Activated T-cell treated with anti-CD3 and anti-CD28 coated beads, Interleukin-2, amount 50 U/mL, for 72 hours (primary cell): ENCODE measurements at places on chromosomes 5 and 9. TPM values are rescaled to one million over a fixed set of nuclear protein-coding genes. Genes with fewer than 3 reads are reported as not detected.

DNA sequence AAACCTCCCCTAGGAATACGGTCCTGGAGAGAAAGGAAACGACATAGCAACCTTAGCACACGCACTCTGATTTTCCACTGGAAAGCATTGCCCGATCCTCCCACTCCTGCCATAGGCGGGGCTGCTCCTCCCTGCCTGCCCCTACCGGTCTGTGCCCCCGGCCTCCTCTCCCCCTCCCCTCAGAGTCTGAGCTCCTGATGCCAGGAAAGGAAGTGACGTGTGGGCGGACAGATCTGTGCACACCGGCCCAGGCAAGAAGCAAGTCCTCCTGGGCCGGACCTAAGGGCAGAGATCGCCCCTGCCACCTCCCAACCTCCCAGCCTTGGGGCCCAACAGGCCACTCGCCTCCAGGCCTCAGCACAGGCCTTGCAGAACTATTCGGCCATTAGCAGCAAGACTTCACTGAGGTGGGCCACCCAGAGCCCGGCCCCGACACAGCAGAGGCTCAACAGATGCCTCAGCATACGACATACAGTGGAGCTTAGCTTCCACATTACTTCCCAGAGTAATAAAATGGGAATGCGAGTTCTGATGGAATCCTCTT, 7.2 kb downstream of the NINJ1 start:
- DNase-seq = no peak

DNA sequence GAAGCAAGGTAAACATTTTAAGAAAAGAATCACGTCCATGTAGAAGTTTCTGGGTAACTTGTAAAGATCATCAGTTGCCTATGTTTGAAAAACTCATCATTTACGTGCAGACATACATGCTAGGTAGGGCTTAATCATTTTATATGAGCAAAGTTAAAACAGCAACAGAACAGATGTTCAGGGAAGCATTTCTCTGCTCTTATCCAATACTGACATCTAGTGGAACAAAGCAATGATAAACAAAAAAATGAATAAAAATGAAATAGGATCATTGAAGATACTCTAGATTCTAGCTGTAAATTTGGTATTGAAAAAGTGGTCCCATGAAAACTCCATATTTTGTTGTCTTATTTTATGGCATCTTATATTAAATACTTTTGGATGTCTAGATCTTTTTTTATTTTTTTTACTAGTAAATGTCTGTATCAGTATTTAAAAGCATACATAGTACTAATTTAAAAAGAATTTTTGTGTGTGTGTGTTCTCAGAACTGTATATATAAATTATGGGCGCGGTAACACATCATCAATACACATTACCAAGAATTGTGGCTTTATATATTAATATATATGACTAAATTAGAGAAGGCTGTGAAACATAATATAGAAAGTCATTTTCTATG, 1050.2 kb downstream of the CDH12 start:
- DNase-seq = no peak

- DNase-seq = no peak
Measured at GRCh38 chr5:130282049-130282448, 377.8 kb downstream of the CHSY3 start.

GRCh38 chr5:100270023-100270771, 265.0 kb upstream of the FAM174A start:
- no peak for DNase-seq

GRCh38 chr9:135610290-135611141, 28.8 kb downstream of the GLT6D1 start:
- no peak for DNase-seq

- DNase-seq = no peak
Measured at GRCh38 chr9:93132287-93132927, 1.6 kb downstream of the NINJ1 start.

- DNase-seq = no peak
Measured at GRCh38 chr9:68416936-68417564, 60.6 kb downstream of the PGM5 start.

DNA sequence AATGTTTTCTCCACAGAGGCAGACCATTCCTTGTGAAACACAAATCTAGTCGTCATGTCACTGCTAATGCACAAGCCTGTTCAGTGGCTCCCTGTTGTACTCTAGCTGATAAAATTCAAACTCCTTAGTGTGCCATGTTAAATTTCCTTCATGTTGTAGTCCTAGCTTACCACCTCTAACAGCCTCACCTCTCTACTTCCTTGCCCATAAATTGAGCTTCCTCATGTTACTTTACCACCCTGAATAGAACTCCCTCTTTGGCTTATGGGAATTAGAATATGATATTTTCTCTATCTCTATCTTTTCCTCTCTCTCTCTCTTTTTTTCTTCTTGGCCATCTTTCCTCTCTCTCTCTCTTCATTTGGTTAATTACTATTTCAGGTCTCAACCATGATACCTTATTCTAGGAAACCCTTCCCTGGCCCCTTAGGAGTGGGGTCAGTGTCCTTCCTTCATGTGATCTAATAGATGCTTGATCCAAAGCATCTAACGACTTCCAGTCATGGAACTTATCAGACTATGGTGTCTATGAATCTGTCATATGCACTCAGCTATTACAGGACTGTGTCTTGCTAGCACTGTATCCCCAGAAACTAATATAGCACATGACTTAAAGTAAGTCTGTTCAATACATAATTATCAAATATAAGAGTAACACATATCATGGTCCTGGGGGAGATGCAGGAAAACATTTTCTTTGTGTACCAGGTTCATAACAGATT, 31.5 kb upstream of the ALDH1A1 start:
- no peak for DNase-seq

DNA sequence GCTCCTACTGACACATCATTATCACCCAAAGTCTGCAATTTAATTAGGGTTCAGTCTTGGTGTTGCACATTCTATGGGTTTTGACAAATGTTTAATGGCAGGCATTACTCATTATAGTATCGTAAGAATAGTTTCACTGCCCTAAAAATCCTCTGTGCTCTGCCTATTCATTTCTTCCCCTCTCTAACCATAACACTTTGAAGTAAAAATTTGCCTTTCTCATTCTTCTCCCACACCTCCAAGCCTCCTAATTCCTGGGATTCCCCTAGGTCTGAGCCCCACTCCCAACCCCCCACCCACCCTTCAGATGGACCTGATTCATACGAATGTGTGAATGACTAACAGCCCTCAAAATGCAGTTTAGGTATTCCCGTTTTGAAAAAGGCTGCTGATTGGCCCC, 18.4 kb downstream of the ENC1 start:
- no peak for DNase-seq

DNA sequence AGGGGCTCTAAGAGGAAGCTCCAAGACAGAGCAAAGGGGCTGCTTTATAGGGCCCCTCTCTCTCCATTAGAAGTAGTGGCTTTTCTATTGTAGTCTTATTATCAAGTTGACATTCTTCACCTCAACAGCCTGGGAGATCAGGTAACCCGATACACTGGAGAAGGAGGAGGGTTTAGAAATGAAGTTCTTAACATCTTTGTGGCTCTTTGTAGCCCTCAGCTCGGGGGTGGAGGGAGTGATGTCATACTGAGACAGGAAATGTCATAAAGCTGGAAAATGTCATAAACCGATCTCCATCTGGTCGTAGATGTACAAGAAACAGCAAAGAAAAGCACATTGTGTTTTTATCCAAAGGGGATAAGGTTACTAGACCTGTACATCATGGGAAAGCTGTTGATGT, 17.9 kb downstream of the PDZD2 start:
- DNase-seq = no peak

DNA sequence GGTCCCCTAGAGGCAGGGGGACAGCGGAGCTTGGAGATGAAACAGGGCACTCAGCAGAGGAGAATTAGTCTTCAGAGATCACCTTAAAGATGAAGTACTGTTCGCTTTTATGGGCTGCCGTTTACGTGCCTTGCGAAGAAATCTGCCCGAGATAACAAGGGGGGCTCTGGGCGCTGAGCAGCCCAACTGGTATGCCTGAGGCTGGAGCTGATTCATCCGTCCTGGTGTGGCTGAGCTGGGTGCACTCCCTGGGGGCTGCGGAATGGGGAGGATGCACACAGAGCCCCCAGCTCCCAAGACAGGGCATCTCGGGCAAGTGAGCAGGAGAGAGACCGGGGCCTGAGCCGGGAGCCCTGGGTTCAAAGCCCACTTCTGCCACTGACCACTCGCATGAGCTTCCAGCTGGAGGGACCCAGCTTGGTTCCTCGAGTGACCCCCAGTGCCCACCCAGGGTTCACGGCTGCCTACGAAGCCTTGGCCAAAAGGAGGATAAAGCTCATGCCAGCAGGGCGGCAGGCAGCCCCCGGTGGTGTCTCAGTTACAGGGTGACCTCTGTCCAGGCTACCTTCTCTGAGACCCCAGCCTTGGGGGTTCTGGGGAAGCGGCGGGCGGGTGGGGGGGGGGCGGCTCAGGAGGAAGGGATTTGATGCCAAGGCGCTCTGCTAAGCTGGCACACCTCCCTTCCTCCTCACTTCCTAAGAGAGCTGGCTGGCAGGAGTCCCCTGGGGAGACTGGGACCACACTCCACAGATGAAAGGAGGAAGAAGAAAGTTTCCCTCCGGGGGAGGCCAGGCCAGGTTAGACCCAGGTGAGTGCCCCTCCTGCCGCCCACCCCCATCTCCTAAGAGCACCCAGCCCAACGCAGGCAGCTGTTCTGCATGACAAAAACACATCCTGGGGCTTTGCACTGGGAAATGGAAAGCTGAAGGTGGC, 5.7 kb downstream of the FIBCD1 start:
- no peak for DNase-seq

Gene GALNT12
- 6.6 TPM for total RNA-seq

Gene COL15A1
- 0.30 TPM for total RNA-seq

Gene HTR1A
- not detected for total RNA-seq

Gene PITX1
- 0.50 TPM for total RNA-seq

Gene WNT8A
- not detected for total RNA-seq

Gene RANBP3L
- not detected for total RNA-seq

Gene SLC45A2
- not detected for total RNA-seq

Gene SARDH
- total RNA-seq = 4.7 TPM
